ENCODE measurements at places on chromosomes 6 and 20.

- no peak for DNase-seq
Observed at GRCh38 chr6:80245043-80245442, 138.6 kb downstream of the BCKDHB start.

- no peak for DNase-seq
Observed at GRCh38 chr6:10723567-10723881, 654 bp downstream of the TMEM14C start.

GRCh38 chr6:37451441-37452193 is 18.6 kb downstream of the CMTR1 start:
- DNase-seq: no peak

- no peak for DNase-seq
Observed at GRCh38 chr6:165760803-165761185, 97.8 kb upstream of the PDE10A start.

DNA sequence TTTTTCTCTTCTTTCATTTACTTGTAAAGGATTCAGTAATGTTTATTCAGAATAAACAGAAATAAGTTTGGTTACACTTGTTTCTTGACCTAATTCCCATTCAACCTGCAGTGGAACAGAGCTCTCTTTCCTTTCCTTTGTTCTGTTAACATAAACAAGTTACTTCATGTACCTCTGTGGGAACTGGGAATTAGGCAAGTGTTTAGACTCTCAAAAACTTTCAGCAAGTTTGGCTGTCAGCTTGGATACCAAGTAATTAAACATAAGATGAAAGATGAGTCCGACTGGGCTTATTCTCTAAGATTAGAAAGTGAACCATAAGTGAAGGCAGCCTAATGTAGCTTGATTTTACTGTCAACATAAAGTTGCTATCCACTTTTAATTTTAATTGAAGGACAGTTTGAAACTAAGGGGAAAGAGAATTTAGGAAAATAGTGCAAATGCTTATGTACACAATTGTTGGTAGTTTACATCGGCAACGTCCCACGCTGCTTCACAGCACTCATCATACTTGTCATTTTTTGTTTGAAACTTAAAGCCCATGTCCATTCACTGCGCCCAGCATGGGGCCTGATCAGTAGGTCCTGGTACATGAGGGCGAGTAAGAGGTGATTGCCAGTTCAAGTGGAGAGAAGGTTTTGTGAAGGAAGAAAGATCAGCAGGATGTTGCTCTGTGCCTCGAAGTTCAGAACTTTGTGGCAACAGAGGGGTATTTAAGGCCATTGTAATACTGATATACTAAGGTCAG is 113.0 kb downstream of the PLEKHG1 start:
- no peak for DNase-seq

DNA sequence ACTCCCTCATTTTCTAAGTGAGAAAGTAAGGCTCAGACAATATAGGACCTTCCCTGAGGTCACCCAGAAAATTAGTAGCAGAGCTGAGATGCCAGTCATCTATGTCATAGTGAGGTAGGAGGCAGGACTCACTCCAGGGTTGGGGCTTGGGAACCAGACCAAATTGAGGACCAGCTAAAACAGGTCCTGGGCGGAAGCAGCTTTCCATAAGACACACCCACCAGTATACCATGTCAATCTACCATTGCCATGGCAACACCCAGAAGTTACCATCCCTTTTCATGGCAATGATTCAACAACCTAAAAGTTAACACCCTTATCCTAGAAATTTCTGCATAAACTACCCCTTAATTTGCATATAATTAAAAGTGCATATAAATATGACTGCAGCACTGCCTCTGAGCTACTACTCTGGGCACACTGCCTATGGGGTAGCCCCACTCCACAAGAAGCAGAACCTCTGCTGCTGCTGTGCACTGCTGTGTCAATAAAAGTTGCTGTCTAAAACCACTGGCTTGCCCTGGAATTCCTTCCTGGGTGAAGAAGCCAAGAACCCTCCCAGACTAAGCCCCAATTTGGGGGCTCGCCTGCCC is 30.3 kb upstream of the OCSTAMP start:
- DNase-seq: no peak

DNA sequence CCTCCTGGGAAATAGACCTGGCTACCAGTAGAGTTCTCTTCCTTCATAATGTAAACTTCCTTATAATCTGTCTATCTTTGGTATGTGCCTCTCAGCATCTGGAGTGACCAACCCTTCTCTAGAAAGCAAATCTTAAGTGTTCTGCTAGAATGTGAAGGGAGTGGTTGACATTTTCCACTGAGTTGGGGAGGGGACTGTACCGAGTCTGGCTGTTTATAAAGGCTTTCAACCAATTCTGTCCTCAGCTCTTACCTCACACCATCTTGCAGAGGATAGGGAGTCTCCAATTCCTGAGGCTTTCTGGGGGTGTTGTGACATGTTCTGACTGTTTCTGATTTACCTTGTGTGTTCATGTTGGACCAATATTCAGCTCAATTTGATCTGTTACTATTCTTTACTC is 39.6 kb downstream of the FAM217A start:
- no peak for DNase-seq

DNA sequence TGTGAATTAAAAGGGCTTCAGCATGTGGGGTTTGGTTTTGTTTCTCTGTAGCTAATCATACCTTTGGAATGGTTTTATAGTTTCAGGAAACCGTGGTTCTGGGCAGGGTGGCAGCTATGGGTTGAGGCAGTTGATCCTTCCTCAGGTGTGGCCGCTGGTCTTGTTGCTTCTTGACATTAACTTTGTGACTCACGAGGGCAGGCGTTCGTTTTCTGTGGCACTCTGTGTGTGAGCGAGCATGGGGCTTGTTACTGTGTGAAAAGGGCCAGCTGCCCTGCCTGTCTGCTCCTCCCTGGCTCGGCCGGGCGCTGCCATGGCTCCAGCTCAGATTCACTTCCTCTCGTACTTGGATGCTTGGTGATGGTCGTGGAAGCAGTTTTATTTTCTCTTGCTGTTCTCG is 16.2 kb downstream of the DNAJC5 start:
- DNase-seq: no peak

DNA sequence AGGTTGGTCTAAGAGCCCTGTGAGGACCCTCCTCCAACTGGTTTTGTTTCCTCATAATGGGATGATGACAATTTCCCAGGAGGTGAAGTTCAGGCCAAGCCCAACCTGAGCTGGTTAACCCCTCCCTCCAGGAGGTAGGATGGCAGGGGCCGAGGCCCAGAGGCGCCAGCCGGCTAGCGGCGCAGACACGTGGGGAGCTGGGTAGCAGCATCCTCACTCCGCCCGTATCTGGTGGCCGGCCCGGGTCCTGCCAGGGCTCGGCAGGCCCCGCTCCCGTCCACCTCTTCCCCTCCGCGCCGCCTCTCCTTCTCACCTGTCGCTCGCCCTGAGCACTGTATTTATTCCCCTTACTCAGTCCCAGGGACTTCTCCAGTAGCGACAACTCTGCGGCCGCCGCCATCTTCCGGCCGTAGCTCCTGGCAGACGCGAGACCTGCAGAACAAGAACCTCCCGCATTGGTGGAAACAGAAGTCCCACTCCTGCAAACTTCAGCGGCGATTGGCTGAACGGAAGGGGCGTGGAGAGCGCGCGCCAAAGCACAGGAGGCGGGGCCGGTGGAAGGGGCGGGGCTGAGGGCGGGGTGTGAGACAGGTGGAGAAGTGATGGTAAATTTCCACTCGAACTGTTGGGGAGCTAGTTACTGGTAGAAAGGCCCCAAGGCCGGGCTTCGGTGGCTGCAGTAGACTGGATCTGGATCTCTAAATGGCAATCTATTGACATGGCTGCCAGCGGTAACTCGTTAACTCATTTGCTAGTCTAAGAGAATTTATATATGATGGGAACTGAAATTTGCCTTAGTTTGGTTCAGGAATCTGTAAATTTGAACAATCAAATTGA is at the start of gene EEF1E1:
TSS of gene EEF1E1 (minus strand) at position 427 of the 837 bp plus-strand sequence. CDS start at position 400, 27 bp downstream.
- DNase-seq: peak; percentile 100

DNA sequence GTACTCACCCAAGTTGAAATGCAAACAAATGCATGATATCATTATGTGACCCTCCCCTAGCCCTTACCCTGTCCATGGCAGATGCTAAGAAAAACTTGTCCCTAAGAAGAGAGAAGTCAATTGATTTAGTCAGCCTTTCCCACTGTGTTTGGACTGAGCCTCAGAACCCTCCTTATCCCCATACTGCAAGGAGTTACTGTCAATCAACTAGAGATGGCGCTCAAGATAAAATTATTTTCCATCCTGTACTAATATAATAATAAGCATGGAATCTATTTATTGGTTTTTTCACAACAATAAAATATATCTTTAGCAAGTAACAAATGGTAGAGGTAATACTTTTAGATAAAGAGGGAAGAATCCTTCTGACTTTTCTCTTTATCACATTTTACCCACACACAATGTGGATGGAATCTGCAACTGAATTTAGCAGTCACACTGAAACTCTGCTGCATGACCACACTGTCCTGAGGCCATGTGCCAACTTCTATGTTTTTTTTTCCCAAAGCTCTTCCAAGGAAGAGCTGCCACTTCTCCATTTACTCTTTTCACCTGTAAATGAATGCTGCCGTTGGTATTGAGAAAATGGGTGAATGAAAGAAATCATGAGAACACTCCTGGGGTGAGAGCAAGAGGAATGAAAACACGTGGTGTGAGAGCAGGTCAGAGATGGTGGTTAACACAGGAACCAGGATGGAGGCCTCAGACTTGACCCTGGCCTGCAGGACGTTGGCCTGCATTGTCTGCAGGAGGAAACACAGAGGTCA is 10.5 kb downstream of the NT5E start:
- DNase-seq: no peak

DNA sequence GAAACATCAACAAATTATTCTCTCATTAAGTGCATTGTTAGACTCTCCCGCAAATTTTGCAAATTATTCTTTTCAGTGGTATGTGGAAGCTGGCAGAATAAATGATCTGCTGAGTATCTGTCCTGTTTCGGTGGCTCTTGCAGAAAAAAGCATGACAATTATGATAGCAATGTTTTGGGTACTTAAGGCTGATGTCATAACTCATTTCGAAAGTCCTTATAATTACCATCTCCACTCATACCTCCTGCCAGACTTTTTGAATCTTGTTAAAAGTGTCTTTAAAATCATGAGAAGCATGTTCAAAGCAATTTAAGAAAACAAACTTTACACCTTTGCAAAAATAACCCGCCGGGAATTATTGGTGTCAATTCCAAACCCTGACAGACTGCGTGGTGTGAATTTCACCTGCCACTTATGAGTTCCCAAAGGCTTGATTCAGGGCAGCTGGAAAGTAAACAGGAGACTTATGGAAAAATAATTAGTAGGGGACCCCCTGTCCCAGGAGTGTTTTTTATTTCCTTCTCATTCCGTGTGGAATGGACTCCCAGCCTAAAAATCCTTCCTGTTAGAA is 87.6 kb upstream of the E2F3 start:
- DNase-seq: no peak

- DNase-seq: no peak
Observed at GRCh38 chr6:53461696-53462095, 83.2 kb downstream of the GCLC start.

DNA sequence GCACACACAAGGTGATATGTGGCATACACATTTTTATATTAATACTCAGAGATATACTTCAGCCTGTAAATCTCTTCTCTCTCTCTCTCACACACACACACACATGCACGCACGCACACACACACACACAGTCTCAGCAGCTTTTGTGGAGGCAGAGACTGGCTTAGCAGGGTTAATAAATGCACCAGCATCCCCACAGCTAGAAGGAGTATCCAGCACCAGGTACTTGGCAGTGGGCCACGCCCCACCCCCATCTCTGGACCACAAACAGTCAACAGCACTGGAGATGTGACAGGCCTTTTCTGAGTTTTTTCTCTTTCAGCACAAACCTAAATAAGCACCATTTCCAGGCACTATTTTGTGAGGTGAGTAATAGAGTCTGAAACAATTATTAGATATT is 47.3 kb upstream of the LRFN2 start:
- DNase-seq: no peak

DNA sequence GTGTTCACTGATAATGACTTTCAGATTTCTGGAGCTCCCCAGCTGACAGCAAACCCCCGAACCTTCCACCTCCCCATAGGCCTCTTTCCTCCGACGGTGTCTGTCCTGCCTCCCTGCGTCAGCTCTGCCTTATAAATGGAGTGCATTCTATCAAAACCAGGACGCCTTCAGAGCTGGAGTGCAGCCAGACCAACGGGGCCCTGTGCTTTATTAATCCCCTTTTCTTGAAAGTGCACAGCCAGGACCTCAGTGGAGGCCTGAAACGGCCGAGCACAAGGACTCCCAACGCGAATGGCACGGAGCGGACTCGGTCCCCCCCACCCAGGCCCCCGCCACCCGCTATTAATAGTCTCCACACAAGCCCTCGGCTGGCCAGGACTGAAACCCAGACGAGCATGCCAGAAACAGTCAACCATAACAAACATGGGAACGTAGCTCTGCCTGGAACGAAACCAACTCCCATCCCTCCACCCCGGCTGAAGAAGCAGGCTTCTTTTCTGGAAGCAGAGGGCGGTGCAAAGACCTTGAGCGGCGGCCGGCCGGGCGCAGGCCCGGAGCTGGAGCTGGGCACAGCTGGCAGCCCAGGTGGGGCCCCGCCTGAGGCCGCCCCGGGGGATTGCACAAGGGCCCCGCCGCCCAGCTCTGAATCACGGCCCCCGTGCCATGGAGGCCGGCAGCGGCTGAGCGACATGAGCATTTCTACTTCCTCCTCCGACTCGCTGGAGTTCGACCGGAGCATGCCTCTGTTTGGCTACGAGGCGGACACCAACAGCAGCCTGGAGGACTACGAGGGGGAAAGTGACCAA is 42.3 kb upstream of the NAA20 start:
- DNase-seq: no peak

DNA sequence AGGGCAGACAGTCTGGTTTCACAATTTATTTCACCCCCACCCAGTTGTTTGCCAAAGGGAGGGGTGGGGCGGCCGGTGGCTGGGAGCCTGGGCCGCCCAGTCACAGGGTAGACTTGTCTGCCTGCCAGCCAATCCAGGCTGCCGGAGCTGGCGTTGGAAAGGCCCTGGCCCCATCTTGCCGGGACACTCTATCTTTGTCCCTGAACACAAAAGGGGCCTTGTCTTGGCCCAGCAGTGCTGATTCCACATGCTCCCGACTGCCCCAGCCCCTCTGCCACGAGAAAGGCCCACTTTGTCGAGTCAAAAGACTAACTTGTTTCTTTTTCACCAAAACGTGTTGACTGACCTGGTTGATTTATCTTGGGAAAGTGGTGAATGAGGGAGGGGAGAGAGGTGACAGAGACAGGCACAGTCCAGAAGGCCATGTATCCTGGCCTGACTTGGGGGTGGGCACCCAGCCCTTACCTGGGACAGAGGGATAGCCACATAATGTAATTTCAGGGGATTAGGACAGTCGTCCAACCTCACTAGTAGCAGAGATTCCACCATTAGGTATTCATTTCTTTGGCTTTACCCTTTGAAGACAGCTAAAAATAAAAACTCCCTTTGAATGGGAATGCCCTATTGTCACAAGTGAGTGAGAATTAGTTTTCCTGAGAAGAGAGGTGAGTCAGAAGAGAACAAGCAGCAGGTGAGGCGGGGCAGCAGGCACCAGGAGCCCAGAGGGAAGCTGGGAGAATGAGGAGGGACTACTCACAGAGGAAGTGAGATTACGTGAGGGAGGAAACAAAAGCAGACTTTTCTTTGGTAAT is 67.0 kb upstream of the SIRPA start:
- DNase-seq: no peak

DNA sequence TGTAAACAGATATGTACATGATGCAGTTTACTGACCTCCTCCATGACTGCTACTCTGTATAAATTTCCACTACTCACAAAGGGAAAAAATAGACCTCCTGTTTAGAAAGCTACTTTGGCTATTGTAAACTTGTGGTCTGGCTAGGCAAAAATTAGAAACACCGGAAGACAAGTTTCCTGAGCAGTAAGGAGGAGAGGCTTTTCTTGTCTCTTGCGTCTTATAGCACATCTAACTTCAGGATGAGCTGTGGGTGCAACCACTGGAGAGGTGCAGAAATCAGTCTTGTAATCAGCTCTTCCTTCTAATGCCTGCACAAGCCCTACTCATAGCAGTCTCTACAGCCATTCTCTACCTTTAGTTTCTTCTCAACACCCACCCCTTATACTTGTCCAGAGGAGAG is 296.5 kb upstream of the SLC35B3 start:
- no peak for DNase-seq

Measured in stimulated activated CD4-positive, alpha-beta T cell treated with anti-CD3 and anti-CD28 coated beads, Interleukin-1b, Interleukin-23, amount 100 ng/mL, for 4 hours (primary cell).